ENCODE measurements at places on chromosomes 11 and 22. TPM values are rescaled to one million over a fixed set of nuclear protein-coding genes. Genes with fewer than 3 reads are reported as not detected.

Gene CLDN25
- not detected for total RNA-seq

Gene ANKK1
- 2.1 TPM for total RNA-seq

Gene HIPK3
- 76.4 TPM for total RNA-seq

Gene MPEG1
- total RNA-seq, result not detected

Gene BDNF
- total RNA-seq, result 7.1 TPM

Gene POU2AF2
- total RNA-seq, result not detected

Gene FGF19
- total RNA-seq, result not detected

DNA sequence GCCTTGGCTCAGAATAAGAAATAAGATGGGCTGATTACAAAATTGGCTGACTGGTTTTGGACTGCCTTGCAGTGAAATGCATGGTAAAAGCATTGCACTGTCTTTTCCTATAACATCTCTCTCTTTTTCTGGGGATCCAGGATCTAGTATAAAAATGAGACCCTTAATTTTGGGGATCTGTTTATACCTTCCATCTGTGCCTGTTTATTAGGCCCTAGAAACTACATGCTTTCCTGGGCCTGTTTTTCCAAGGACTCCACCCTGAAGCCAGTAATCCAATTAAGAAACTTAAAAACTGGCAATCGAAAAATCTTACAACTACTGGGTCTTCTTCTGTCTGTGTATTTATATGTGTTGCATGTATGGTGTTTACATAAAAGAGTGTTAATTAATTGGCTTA, 14.5 kb downstream of the HORMAD2 start:
- no peak overlapping the region for H3K27ac ChIP-seq
- H3K27me3 ChIP-seq, result peaks cover 4% of the 10 kb centered on the region

DNA sequence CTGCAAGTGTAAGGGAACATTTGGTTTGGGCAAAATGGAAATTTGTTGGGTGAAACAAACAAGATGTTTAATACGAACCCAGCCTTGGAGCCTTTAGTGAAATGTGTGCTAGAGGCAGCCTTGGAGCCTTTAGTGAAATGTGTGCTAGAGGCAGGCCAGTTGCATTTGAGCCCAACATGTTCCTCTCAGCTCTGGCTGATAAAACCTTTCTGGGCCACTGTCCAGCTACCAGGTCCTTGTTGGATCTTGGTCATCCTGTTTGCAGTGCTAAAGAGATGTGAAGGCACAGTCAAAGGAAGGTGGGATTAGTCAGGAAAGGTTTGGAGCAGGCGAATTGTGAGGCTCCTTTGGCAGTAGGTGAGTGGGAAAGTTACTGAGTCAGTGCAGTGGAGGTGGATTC, 48.9 kb downstream of the CEP164 start:
- no peak for DNase-seq
- peaks cover 30% of the 10 kb centered on the region for H3K36me3 ChIP-seq
- no peak overlapping the region for H3K27ac ChIP-seq
- no peaks in the 10 kb centered on the region for H3K27me3 ChIP-seq

- no peaks in the 10 kb centered on the region for H3K27me3 ChIP-seq
- no peak for DNase-seq
- no peak overlapping the region for H3K4me3 ChIP-seq
- H3K4me1 ChIP-seq, result no peaks in the 10 kb centered on the region
- H3K36me3 ChIP-seq, result peaks cover 21% of the 10 kb centered on the region
Observed at GRCh38 chr11:28303477-28304191, 195.4 kb downstream of the METTL15 start.

DNA sequence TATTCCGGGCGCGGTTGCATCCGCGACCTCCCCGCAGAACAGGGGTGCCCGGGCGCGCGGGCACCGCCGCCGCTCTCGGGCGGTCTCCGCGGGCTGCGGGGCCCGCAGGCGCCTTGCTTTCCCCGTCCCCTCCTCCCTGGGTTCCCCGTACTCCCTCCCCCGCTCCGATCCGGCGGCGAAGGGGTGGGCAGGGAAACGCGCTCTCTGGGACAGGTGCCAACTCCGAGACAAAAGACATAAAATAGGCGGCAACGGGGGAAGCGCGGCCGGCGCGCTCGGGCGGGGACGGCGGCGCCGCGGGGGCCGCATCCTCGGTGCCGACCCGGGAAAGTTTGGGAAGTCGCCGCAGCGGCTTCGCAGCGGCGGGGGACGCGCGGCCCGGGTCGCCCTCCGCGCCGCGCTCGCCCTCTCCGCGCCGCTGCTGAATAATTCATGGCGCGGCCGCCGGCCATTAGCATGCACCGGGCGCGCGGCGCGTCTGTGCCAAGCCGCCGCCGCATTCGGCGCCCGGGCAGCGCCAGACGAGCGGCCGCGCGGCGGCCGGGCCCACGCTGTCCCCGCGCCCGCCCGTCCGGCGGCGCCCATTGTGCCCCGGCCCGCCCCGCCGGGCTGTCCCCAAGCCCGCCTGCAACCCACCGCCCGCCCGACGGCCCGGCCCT, 78.7 kb upstream of the PPARA start:
- H3K27ac ChIP-seq, result peak overlapping the region; percentile 89
- H3K4me3 ChIP-seq, result peak overlapping the region; percentile 81
- H3K4me1 ChIP-seq, result peaks cover 30% of the 10 kb centered on the region

DNA sequence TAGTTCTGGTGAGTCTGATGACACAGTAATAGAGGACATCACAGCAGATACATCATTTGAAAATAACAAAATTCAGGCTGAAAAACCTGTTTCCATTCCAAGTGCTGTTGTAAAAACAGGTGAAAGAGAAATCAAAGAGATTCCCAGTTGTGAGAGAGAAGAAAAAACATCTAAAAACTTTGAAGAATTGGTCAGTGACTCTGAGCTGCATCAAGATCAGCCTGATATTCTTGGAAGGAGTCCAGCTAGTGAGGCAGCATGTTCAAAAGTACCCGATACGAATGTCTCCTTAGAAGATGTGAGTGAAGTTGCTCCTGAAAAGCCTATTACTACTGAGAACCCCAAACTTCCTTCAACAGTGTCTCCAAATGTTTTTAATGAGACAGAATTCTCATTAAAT, 38.7 kb downstream of the RTN3 start:
- H3K36me3 ChIP-seq, result no peaks in the 10 kb centered on the region
- peaks cover 16% of the 10 kb centered on the region for H3K4me1 ChIP-seq
- no peak for DNase-seq
- peak overlapping the region; percentile 54 for H3K27ac ChIP-seq
- H3K4me3 ChIP-seq, result no peak overlapping the region

DNA sequence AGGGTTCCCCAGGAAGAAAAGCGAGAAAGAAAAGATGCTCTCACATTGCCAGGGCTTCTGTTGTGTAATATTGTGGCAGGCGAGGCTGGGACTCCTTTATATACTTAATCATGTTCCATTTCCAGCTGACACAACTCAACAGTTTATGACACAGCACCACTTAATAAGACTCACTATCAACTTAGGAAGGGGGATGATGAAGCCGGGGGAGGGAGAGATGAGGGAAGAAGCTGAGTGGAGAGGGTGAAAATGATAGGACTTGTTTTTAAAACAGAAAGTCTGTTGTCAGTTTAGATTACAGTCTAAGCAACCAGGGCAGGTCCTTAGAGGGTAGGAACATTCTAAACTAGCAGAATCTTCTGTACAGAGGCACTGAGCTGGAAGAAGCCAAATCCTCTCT, 397.0 kb downstream of the NXPE2 start:
- peaks cover 38% of the 10 kb centered on the region for H3K27me3 ChIP-seq
- no peaks in the 10 kb centered on the region for H3K36me3 ChIP-seq
- no peak overlapping the region for H3K27ac ChIP-seq
- H3K4me3 ChIP-seq, result no peak overlapping the region

- H3K4me3 ChIP-seq, result peak overlapping the region; percentile 85
- H3K27me3 ChIP-seq, result no peaks in the 10 kb centered on the region
- peak overlapping the region; percentile 63 for H3K27ac ChIP-seq
Observed at GRCh38 chr11:119107538-119108145, 498 bp downstream of the C2CD2L start.

- H3K36me3 ChIP-seq, result no peaks in the 10 kb centered on the region
- DNase-seq, result no peak
- no peak overlapping the region for H3K27ac ChIP-seq
- H3K4me1 ChIP-seq, result peaks cover 4% of the 10 kb centered on the region
- H3K4me3 ChIP-seq, result no peak overlapping the region
Observed at GRCh38 chr11:66020618-66021357, 5.5 kb downstream of the CATSPER1 start.

GRCh38 chr11:111532365-111532709, 8.2 kb upstream of the LAYN start:
- peaks cover 14% of the 10 kb centered on the region for H3K27me3 ChIP-seq
- H3K4me3 ChIP-seq, result no peak overlapping the region
- no peak overlapping the region for H3K27ac ChIP-seq
- H3K36me3 ChIP-seq, result no peaks in the 10 kb centered on the region
- H3K4me1 ChIP-seq, result peaks cover 4% of the 10 kb centered on the region

DNA sequence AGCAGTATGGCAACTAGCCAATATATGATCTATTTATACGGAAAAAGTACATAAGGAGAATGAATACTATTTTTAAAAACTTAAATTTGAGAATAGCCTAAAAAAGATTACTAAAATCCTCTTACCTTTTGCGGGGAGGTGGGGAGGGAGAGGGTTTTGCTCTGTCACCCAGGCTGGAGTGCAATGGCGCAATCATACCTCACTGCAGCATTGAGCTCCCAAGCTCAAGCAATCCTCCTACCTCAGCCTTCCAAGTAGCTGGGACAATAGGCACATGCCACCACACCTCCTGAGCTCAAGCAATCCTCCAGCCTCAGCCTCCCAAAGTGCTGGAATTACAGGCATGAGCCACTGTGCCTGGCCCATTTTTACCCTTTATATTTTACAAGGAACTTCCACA, 82.0 kb downstream of the TTC28 start:
- no peak for DNase-seq
- no peaks in the 10 kb centered on the region for H3K27me3 ChIP-seq
- peaks cover 23% of the 10 kb centered on the region for H3K4me1 ChIP-seq
- H3K36me3 ChIP-seq, result no peaks in the 10 kb centered on the region
- no peak overlapping the region for H3K4me3 ChIP-seq

DNA sequence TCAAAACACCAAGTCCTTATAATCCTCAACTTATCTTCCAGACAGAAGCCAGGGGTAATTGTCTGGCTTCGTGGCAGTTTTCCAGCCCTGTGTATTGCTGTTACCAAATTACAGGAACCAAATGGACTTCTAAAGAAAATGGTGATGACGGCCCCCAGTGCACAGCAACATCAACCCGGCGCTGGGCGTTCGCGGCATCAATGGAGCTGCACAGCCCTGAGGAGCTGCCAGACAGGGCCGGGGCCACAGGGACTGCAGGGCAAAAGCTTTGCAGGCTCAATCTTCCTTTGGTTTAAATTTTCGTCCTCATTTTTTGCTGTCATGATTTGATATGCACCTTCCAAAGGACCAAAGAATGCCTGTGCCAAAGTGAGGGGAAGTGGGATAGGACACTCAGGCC, 292.5 kb downstream of the BRD1 start:
- H3K36me3 ChIP-seq, result no peaks in the 10 kb centered on the region
- H3K4me1 ChIP-seq, result peaks cover 17% of the 10 kb centered on the region
- H3K27me3 ChIP-seq, result peaks cover 21% of the 10 kb centered on the region
- no peak overlapping the region for H3K4me3 ChIP-seq
- no peak for DNase-seq
- no peak overlapping the region for H3K27ac ChIP-seq

GRCh38 chr22:22197993-22198402, 46.6 kb upstream of the VPREB1 start:
- no peak overlapping the region for H3K27ac ChIP-seq
- no peaks in the 10 kb centered on the region for H3K4me1 ChIP-seq
- no peak for DNase-seq
- H3K36me3 ChIP-seq, result no peaks in the 10 kb centered on the region
- peaks cover 80% of the 10 kb centered on the region for H3K27me3 ChIP-seq

DNA sequence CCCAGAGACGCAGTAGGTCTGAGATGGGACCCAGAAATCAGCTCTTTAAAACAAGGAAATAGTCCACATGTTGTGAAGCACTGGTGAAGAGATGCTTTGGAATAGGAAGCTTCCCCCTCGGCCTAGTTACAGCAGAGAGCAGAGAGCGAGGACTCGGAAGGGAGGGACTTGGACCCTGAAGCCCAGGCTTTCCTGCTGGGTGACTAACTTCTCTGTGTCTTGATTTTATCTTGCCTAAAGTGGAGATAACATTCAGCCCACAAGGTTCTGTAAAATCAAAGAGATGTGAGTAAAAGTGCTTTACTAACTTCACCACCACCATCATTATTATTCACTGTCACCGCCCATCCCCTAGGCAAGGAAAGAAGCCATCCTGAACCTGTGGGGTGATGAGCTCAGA, 58.4 kb downstream of the THAP12 start:
- no peak for DNase-seq
- peak overlapping the region; percentile 53 for H3K4me3 ChIP-seq
- H3K36me3 ChIP-seq, result no peaks in the 10 kb centered on the region
- no peak overlapping the region for H3K27ac ChIP-seq
- H3K27me3 ChIP-seq, result peaks cover 38% of the 10 kb centered on the region

GRCh38 chr11:37972691-37973090, 1374.7 kb upstream of the RAG2 start:
- no peaks in the 10 kb centered on the region for H3K36me3 ChIP-seq
- H3K27ac ChIP-seq, result peak overlapping the region; percentile 40
- peaks cover 20% of the 10 kb centered on the region for H3K4me1 ChIP-seq
- H3K27me3 ChIP-seq, result no peaks in the 10 kb centered on the region
- H3K4me3 ChIP-seq, result no peak overlapping the region

- H3K4me3 ChIP-seq, result no peak overlapping the region
- no peaks in the 10 kb centered on the region for H3K36me3 ChIP-seq
- DNase-seq, result no peak
- no peak overlapping the region for H3K27ac ChIP-seq
- H3K4me1 ChIP-seq, result no peaks in the 10 kb centered on the region
- no peaks in the 10 kb centered on the region for H3K27me3 ChIP-seq
Observed at GRCh38 chr22:47795477-47796127, 1033.2 kb downstream of the TBC1D22A start.

DNA sequence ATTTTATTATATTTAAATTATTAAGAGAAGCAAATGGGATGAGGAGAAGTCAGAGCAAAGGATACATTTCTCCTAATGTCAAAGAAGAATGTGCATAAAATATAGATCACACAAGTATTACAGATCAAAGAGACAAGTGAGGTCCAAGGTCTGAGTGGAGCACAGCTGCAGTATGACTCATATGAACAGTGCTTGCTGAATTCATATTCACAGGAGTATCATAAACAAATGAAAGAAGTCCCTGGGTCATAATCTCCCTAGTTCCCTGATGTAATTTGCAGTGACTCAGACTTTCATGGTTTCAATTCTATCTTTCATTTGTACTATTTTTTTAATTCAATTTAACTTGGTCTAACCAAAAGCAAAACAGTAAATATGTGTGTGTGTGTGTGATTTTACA, 499.0 kb upstream of the CCDC179 start:
- H3K4me1 ChIP-seq, result peaks cover 28% of the 10 kb centered on the region
- no peak for DNase-seq
- H3K4me3 ChIP-seq, result no peak overlapping the region
- no peaks in the 10 kb centered on the region for H3K27me3 ChIP-seq
